Left renal pelvis (tissue), 4 donors: ENCODE measurements at places on chromosomes 12 and 14.

GRCh38 chr14:95518045-95518751, 1.7 kb upstream of the SYNE3 start:
- DNase-seq: no peak

- no peak for DNase-seq
These were observed 23.6 kb downstream of the ARMH4 start for GRCh38 chr14:58128416-58128815.

DNA sequence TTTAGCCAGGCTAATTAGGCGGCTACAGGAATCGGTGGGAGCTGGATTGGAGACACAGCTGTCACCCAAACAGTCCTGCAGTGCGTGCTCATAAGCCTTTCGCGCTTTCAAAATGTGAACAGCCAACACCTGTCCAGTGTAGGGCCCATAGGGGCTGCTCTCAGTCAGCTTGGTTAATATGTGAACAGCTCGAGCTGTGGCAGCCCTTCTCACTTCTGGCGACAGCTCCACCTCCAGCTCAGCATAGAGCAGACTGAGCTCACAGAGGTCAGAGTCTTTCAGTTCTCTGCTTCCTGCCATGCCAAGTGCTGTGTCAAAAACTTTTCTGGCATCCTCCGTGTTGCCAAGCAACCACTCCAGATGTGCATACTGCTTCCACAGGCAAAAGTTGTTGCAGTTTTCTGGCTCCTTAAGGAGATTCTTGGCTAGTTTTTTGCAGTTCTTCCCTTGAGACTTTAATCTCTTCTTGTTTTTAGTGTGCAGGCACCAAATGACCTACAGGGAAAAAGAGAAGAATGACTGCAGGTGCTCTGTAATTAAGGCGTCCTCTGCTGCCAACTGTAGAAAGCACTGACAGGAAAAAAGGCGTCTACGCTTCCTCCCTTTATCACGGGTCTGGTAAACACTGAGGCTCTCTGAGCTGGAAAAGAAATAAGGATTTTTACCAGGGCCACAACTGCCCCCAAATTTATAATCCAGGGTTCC, 32.5 kb downstream of the PSMC1 start:
- DNase-seq: no peak

- DNase-seq: no peak
These were observed 364.7 kb downstream of the BCAT1 start for GRCh38 chr12:24584032-24584675.

DNA sequence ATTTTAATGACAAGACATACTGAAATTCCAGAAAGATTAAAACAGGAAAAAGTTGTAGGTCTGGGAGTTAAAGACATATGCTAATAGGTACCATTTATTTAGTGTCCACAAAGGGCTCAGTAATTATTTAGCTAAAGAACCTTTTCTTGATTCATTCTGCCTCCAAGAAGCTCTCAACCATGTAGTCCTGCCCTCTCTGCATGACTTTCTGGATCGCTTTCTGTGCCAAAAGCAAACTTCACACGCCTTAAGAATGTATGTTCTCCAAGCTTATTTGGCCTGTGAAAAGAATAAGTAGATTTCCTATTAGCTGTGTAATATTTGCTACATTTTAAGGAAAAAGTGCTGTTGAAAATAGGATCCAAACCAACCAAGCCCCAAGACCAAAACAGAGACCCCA, 291.7 kb downstream of the C12orf75 start:
- DNase-seq: no peak

GRCh38 chr14:100025111-100025510, 40.1 kb upstream of the EVL start:
- no peak for DNase-seq

DNA sequence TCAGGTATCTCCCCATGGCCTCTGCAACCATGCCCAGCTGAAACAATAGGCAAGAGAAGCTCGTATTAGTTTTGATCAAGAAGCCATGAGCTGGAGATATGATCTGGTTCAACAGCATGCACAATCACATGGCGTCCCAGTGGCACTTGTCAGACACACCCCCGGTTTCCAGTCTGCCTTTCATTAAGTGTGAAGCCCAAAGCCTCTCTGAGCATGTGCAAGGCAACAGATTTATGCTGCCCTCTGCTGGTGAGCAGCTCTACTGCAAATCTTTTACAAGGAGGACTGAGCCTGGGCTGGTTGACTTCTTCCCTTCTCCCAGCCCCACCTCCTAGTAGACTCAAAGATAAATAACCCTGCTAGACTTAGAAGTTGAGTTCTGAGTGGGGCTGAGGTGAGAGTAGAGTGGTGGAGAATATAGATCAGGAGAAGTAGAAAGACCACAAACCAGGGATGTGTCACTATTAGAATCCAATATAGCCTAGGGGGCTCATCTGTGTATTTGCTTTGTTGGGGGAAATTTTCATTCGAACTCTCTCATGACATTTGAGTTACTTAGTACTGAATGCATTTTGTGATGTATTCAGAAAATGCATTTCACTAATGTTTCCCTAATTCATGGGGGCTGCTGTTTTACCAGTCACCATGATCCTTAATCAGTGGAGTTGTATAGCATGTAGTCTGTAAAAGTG, 53.7 kb upstream of the MBIP start:
- peak; percentile 41 for DNase-seq

DNA sequence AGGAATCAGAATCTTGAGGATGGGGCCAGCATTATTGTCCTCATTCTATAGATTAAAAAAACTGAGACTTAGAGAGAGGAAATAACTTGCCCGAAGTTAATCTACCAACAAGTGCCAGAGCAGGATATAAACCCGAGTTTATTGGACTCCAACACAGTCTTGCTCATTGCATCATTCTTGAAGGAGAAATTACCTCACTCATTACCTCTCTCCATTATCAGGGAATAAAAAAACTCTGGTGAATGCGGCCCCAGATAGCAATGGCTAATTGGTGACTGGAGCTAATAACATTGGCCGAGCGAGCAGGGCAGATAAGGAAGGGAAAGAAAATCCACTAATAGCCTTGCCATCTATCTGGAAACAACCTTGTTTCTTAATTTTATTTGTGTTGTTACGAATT, 24.7 kb upstream of the TMED10 start:
- DNase-seq: no peak

GRCh38 chr14:23057757-23058653, 685 bp upstream of the CDH24 start:
- DNase-seq: peak; percentile 81

DNA sequence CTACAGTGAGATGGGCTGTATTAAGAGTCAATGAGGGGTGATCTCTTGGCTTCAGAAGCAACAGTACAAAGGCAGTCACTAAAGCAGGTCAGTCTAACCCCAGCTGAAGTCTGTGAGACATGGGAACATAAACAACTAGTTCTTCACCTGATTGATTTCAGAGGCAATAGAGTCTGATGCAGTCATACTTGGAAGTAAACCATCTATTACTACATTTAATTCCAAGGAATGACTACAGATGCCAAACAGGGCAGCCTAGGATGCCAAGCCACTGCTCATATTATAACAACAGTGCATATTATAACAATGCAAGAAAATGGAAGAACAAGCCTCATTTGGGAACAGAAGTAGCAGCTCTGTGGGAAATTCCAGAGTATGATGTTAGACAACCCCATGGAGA, 35.8 kb downstream of the GRIN2B start:
- DNase-seq: no peak

GRCh38 chr12:54711669-54712068, 63.5 kb upstream of the DCD start:
- DNase-seq: no peak
